ENCODE measurements at places on chromosomes 2 and 18.
A peak's percentile ranks its signal among the peaks of the same experiment; 100 is the strongest.

GRCh38 chr2:96954011-96954846 lies 32.2 kb downstream of the FAM178B start:
- no peak for DNase-seq

- DNase-seq = peak; percentile 64
These were observed 188.1 kb downstream of the ZEB2 start for GRCh38 chr2:144331674-144332355.

- no peak for DNase-seq
These were observed 74.6 kb upstream of the DOK6 start for GRCh38 chr18:69326094-69326493.

DNA sequence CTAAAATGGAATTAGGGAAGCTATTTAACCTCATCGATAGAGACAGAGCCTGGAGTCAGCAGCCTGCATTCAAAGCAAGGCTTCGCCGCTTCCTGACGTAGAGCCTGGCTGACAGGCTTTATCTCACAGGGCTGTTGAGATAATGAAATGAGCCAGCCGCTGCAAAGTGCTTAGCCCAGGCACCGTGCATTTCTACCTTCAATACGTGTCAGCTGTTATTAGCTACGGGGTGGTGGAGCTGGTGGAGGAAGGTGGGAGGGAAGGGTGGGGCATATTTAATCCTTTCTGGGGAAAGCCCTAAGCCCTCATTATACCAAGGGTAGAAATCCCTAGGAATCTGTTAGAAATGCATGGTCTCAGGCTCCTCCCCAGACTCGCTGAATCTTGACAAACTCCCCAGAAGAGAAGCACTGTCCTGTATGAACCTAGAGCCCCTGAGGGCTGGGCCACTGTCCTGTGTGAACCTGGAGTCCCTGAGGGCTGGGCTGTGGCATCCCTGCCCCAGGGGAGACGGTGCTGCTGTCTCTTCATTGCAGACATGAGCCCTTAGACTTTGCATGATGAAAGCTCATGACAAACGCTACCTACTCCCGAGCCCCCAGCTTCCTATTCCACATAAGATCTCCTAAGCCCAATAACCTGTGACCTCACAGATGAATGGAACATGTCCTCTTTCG lies 72.4 kb downstream of the ALPK2 start:
- no peak for DNase-seq

DNA sequence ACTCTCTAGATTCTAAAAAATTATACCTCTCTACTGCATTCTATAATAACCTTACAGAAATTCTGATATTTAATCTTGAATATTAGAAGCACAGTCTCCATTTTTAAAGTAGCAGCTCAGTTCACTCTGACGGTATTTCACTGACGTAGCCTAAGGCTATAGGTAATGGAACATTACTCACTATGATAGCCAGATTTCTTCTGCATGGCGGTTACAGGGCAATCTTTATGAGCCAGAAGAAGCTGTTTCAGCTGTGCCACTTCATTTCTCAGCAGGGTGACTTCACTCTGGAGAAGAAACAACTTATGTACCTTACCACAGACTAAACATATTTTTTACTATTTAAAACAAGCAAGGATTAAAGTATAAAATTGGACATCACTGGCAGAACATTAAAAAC lies 75.3 kb upstream of the CHN1 start:
- no peak for DNase-seq

Data from activated CD4-positive, alpha-beta T cell treated with anti-CD3 and anti-CD28 coated beads, Interleukin-2, amount 50 U/mL, for 1 hour (primary cell).